ENCODE measurements at places on chromosomes 2 and 18.
A peak's percentile ranks its signal among the peaks of the same experiment; 100 is the strongest.

DNA sequence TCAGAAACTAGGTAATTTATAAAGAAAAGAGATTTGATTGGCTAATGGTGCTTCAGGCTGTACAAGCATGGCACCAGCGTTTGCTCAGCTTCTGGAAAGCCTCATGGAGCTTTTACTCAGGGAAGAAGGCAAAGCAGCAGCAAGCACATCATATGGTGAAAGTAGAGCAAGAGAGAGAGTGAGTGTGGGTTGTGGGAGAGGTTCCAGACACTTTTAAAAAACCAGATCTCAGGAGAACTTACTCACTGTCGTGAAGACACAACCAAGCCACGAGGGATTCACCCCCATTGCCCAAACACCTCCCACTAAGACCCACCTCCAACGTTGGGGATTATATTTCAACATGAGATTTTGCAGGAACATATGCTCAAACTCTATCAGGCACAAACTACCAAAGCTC is 554.6 kb upstream of the TNP1 start:
- no peak for DNase-seq

- DNase-seq: no peak
Measured at GRCh38 chr2:16506366-16506765, 159.3 kb downstream of the CYRIA start.

DNA sequence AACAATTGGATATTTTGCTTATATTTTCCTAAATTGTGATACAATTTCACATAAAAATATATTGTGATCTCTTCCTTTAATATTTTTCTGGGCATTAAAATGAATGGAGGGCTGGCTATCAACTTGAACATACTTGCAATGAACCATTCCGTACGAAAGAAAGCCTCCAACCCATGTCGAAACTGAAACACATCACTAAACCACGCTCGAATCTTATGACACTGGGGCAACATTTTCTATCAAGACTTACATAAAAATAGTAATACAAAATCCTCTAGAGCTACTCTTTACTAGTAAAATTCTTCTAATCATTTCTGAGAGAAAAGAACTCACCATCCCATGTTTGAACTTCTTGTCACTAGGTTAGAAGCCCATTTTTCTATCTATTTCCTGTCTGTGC is 132.8 kb upstream of the DOK6 start:
- no peak for DNase-seq

GRCh38 chr2:229910832-229911412 is 10.9 kb downstream of the TRIP12 start:
- peak; percentile 28 for DNase-seq

- DNase-seq: no peak
Measured at GRCh38 chr18:35050705-35051195, 9.5 kb downstream of the MAPRE2 start.

GRCh38 chr18:74281011-74281979 is 10.5 kb downstream of the CYB5A start:
- no peak for DNase-seq

DNA sequence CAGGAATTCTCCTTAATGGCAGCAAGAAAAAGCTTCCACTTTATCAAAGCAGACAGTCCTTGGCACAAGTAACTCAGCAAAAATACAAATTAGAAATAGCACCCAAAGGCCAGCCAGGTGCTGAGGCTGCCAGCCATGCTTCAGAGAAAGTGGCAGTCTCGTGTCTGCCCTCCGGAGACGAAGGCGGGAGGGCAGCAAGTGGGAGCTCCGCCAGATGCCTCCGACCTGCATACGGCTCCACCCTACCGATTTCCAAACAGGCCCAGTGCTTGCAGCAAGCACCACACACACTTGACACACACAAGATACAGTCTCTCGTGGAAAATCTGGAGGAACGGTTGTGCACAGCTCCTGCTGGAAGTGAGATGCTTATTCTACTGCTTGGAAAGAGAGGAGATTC is 134.9 kb upstream of the REV1 start:
- no peak for DNase-seq

GRCh38 chr18:13243363-13243762 is 24.8 kb downstream of the LDLRAD4 start:
- DNase-seq: no peak

GRCh38 chr2:196369967-196370366 is 198.6 kb upstream of the STK17B start:
- DNase-seq: no peak

GRCh38 chr18:24584813-24585212 is 124.4 kb downstream of the HRH4 start:
- DNase-seq: no peak

DNA sequence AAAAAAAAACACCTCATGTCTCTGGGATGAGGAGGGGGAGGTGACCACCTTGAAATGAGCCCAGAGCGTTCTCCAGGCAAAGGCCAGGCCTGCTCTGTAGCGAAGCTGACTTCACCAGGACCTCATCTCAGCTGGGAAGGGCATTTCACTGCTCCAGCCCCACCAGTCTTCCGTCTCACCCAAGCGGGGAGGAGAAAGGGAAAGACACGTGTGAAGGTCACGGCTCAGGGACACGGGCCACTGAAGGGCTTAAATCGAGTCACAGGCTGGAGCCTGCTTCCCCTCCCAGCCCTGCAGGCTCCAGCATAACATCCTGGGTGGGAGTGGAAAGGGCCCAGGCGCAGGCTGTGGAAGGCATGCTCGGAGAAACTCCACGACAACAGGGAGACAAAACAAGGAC is 18.1 kb downstream of the THAP4 start:
- no peak for DNase-seq

DNA sequence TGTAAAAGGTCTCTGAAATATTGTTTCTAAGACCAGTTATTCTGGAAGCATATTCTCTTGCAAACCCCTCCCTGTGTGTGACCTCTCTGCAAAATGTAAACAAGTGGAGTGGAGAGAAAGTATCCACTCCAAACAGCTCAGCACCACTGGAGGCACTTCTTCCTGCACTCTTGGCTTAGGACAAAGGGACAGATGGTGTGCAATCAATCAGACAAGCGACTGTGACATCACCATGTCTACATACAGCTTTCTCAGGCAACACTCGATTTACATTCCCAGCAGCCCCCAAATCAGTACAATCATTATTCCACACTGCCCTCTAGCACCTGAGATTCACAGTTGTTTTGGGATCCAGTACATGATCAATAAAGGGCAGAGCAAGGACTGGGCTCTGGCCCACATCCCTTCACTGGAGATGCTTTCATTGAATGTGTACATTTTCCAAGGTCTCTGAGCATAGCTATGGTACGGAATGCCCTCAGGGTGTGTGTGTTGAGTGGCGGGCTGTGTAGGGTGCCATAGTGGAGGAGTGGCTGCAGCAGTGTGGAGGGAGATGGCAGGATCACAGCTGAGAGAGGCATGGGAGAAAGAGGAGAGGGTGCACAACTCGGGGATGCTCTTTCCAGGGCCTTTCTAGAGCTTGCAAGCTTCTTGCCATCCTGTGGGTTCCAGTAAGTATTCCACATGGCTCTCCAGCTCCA is 311.8 kb upstream of the ST6GAL2 start:
- DNase-seq: no peak

DNA sequence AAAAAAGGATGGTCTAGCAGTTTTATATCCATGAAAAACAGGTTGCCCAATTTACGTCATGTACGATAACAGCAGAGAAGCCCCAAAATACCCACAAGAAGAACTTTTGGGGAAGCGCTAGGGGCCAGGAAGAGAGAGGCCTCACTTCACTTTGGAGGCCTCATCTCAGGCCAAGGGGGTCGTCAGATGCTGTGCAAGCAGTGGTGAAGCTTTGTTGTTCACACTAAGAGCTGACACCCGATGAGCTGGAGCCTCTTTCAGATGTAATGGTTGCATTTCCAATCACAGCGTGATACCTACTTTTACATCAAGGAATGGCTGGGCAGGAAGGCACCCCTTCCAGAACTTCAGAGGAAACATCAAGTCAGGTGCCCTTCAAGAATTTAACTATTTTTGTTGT is 242.3 kb upstream of the PXDN start:
- DNase-seq: no peak

GRCh38 chr2:48343571-48344440 is 186.1 kb upstream of the STON1 start:
- DNase-seq: peak; percentile 50

DNA sequence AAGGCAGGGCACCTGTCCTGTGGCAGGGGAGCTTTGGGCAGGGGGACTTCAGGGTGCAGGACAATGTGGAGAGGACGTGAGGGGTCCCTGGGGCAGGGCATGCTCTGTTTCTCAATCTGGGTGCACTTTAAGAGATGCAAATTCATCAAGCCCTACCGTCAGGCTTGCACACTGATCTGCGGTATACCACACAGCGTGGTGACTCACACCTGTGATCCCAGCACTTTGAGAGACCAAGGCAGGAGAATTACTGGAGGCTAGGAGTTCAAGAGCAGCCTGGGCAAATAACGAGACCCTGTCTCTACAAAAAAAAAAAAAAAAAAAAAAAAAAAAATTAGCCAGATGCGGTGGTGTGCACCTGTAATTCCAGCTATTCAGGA is 10.2 kb upstream of the GPC1 start:
- no peak for DNase-seq

- no peak for DNase-seq
Measured at GRCh38 chr2:60867848-60868247, 13.5 kb upstream of the REL start.

DNA sequence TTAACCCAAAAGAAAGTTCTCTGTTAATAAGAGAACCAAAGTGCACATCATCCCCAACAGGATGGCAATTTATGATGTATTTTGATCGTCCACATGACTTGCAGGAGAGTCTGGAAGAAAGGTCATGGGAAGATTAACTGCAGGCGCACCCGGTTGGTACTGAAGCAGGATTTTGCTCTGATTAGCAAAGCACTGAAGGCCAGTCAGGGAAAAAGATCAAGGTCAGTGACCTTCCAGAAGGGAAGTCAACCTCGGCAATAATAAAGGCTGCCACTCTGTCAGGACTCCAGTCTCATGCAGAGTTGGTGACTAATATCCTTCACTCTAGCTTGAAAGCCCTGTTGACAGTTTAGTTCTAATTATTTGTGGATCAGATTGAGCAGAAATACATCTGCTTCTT is 432.7 kb upstream of the RAB12 start:
- no peak for DNase-seq

DNA sequence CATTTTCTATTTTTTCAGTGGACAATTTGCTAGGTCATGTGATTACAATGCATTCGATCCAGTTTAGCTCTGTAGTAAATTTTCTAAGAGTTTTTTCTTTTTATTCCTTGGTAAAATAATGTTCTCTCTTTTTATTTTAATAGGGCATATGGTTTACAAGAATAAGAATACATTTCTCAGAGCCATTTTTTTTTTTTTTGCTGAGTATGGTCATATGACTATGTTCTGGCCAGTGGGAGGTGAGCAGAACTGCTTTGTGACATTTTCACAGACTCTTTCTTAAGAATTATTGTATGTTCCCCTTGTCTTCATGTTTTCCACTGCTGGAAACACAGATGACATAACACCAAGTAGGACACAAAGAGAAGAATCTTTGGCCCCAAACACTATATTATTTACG is 626.6 kb upstream of the FSHR start:
- DNase-seq: no peak

DNA sequence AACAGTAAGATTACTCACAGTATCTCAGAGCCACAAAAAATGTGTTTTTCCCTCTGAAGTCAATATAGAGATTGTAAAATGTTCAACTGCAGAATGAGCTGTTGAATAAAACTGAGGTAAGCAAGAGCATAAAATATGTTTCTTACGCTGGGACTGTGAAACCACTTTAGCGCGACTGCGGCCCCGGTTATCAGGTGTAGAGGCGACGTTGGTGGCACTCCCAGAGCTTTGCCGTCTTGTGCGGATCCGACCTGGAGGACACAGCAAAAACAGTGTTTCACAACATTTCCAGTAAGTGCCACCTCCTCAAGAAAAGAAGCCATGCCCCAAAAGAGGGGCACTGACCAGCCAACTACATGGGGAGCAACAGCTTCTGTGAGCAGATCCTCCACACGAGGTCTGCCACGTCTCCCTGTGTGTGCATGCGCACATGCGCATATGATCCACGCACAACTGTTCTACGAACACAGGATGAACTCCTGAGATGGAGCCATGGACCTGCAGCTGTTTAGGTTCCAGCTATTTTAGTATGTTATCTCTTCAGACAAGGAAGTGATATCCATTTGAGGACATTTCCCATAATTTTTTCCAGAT is 100.7 kb upstream of the RNU4ATAC start:
- DNase-seq: no peak

GRCh38 chr2:18602298-18602697 is 12.9 kb upstream of the NT5C1B start:
- no peak for DNase-seq

- no peak for DNase-seq
Measured at GRCh38 chr2:135186054-135186453, 134.0 kb downstream of the RAB3GAP1 start.

DNA sequence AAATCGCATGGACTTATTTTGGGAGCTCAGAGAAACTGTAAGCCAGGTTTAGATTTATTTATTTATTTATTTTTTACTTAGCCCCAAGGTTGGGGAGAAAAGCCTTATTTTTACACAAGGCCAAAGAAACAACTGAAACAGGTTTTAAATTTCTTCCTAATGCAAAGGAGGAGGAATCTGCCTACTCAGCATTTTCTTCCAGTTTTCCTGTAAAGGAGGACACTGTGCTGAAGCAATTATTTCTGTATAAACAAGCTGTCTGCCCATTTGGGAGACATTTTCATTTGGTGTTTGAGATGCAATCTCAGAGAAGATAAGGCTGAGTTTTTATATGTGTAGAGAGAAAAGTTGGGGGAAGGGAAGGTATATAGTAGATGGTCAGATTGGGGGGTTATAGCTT is 125.0 kb downstream of the ETAA1 start:
- DNase-seq: no peak

DNA sequence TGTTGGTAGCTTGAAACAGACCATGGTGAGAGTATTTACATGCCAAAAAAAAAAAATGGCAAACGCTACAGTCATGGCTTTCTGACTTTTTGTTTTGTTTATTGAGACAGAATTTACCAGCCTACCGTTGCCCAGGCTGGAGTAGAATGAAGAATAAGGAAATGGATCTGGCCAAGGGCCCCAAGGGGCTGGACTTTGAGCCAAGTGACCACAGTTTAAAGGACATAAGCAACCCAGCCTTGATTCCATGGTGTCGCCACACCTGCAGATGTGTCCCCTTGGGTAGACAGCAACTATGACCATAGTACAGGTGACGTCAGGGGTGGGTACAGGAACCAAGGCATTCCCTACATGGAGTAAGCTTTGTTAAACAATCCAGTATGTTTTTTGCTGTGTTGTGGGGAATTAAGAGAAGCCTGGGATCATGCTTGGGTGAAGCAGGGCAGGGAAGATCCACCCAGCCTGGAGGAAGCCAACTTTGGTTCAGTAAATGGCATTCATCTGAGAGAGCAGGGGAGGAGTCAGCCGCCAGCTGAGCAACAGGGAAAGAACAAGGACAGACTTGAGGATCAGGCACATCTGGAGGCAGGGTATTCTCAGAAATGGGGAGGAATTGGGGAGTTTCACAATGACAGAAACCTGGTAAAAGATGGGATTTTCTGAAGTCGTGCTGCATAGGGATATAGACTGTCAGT is 110.3 kb upstream of the SH3BP4 start:
- DNase-seq: no peak

GRCh38 chr2:70381235-70381634 is 79.4 kb upstream of the FAM136A start:
- DNase-seq: no peak
